ENCODE measurements at places on chromosomes 6 and 20. TPM values are rescaled to one million over a fixed set of nuclear protein-coding genes. Genes with fewer than 3 reads are reported as not detected.
A peak's percentile ranks its signal among the peaks of the same experiment; 100 is the strongest.

PNPLA1 gene
- not detected for total RNA-seq

OR2H1 gene
- total RNA-seq: not detected

TRIM10 gene
- 0.16 TPM for total RNA-seq

PLCB4 gene
- not detected for total RNA-seq

ARMC12 gene
- 1.3 TPM for total RNA-seq

PRSS16 gene
- 2.0 TPM for total RNA-seq

DIDO1 gene
- total RNA-seq: 49.7 TPM

ANKRD66 gene
- not detected for total RNA-seq

TRIM31 gene
- total RNA-seq: not detected

TCEA2 gene
- total RNA-seq: 50.0 TPM

DNA sequence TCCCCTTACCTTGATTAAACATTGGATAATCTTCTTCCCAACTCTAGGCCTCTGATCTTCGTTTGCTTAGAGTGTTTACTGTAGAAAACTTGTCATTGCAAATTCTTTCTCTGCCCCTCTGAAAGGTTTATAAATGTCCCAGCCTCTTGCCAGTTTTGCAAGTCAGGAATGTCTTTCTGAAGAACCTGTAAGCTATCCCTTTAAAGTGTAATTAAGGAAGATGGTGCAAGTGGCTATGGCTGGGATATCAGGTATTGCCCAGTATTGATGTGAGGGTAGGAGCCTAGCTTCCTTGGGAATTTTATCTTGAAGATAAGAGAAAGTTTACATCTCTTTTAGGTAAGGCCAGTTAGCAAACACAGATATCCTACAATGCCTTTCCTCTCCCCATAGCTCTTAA is 211.0 kb upstream of the RIMS1 start:
- DNase-seq: no peak
- no peak overlapping the region for H3K4me3 ChIP-seq

DNA sequence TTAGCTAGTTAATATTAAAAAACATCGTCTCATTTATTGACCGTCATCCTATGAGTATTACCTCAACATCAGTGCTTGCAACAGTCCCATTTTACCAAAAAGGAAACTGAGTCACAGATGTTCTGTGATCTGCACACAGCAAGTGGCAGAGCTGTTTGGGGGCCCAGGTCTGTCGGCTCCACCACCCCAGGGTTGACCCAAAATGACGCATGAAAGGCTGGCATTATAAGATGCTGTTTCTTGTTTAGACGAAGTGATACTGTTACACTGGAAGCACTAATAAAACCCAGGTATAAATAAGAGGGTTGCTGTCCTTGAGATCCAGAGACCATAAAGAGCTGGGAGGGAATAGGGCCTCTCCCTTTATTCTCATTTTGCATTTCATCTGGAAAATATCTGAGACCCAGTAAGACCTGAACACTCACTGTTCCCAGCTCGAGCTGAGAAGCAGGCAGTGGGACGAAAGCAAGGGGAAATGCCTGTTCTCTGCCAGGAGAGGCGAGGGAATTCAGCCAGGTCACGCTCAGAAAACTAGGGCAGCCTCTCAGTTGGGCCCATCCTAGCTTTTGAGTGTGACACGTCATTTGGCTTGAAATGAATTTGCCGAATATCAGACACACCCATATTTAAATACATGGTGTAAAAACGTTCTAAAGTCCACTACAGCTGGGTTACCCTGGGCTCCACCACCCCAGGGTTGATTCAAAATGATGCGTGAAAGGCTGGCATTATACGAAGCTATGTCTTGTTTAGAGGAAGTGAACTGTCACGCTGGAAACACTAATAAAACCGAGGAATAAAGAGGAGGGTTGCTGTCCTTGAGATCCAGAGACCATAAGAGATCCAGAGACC is 1.4 kb upstream of the MICAL1 start:
- H3K27me3 ChIP-seq: no peaks in the 10 kb centered on the region
- no peak for DNase-seq
- peaks cover 22% of the 10 kb centered on the region for H3K36me3 ChIP-seq

GRCh38 chr6:90194371-90194841 is 102.2 kb downstream of the BACH2 start:
- DNase-seq: peak; percentile 53
- peak overlapping the region; percentile 5 for H3K4me3 ChIP-seq
- peaks cover 49% of the 10 kb centered on the region for H3K36me3 ChIP-seq
- peaks cover 93% of the 10 kb centered on the region for H3K4me1 ChIP-seq
- peak overlapping the region; percentile 88 for H3K27ac ChIP-seq
- H3K27me3 ChIP-seq: no peaks in the 10 kb centered on the region

DNA sequence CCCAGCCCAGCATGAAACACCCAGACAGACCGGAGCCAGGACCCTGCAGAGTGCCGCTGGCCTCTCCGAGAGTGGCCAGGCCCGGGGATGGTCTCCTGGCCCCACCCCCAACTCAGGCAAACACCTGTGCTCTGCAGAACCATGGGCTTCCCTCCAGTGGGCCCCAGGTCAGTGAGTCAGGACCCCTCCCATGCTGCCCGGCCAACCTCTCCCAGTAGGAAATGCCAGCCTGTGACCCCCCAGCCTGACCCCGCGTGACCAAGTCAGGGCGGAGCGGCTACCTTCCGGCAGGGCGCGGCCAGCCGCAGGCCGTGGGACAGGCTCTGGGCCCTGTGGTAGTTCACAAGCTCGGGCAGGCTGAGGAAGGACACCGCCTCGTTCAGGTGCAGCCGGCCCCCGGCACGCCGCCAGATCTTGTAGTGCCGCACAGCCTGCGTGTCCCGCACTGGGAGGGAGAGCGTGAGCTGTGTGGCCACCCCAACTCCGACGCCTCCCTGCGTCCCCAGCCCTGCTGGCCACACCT is 3.2 kb downstream of the PTK6 start:
- no peak overlapping the region for H3K4me3 ChIP-seq
- H3K4me1 ChIP-seq: peaks cover 8% of the 10 kb centered on the region
- H3K36me3 ChIP-seq: no peaks in the 10 kb centered on the region
- H3K27ac ChIP-seq: no peak overlapping the region

DNA sequence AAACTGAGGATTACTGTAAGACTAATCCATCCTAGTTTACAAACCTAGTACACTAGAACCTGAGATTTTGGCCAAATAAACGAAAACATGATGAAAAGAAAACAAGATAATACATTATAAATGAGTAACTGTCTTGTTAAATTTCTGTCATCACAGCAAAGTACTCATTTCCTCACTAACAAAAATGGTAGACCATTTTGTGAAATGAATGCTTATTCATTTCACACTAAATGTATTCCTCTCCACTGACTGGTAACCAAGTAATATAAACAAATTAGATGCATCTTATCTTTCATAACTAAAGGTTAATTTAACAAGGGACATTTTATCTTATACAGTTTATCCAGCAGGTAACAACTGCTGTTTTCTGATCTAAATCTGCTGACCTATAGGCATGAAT is 143.7 kb downstream of the REV3L start:
- H3K4me3 ChIP-seq: no peak overlapping the region
- peaks cover 15% of the 10 kb centered on the region for H3K36me3 ChIP-seq
- peaks cover 20% of the 10 kb centered on the region for H3K4me1 ChIP-seq
- no peaks in the 10 kb centered on the region for H3K27me3 ChIP-seq
- no peak overlapping the region for H3K27ac ChIP-seq

DNA sequence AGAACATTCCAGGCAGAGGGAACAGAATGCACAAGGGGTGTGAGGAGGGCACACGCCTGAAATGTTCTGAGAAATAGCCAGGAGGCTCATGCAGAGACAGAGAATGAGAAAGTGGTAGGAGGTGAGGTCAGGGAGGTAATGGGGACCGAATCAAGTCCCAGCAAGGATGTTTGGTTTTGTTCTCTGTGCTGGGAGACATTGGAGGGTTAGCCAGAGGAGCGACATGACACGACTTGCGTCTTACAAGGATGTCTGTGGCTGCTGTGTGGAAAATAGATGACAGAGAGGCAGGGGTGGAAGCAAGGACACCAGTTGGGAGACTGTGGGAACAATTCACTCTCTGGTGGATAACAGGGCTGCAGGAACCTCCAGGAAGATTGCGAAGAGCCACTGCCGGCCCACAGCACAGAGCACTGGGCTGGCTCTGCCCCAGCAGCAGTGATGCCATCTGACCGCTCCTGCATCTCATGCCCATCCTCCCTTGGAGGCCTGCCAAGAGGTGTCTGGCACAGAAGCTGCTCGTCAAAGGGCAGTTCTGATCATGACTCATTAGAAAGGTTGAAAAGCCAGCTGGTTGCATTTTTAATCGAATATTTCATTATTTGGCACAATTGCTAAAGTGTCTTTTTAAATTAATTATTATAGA is 57.7 kb upstream of the CD83 start:
- H3K27me3 ChIP-seq: peaks cover 26% of the 10 kb centered on the region
- H3K4me1 ChIP-seq: no peaks in the 10 kb centered on the region
- no peak overlapping the region for H3K4me3 ChIP-seq
- no peak overlapping the region for H3K27ac ChIP-seq

DNA sequence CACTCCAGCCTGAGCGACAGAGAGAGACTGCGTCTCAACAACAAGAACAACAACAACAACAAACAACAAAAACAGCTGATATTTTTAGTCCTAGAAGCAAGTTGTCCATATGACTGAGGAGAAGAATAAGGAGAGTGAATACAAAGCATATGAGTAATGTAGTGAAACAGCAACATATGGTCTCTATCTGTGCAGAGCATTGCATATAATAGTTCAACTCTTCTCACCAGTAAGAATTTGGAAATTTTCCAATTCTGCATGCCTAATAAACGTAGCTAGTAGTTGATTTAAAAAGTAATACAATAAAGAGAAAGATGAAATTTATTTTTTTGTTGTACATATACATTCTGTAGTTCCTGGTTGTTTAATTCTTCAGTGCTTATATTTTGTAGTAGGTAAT is 129.7 kb upstream of the FAM83B start:
- H3K27me3 ChIP-seq: no peaks in the 10 kb centered on the region
- no peak overlapping the region for H3K27ac ChIP-seq
- H3K36me3 ChIP-seq: no peaks in the 10 kb centered on the region
- H3K4me1 ChIP-seq: no peaks in the 10 kb centered on the region
- DNase-seq: no peak

GRCh38 chr20:18719426-18719825 is 94.2 kb upstream of the SCP2D1 start:
- H3K4me1 ChIP-seq: peaks cover 5% of the 10 kb centered on the region
- no peak overlapping the region for H3K27ac ChIP-seq
- no peaks in the 10 kb centered on the region for H3K27me3 ChIP-seq
- DNase-seq: no peak
- no peak overlapping the region for H3K4me3 ChIP-seq

DNA sequence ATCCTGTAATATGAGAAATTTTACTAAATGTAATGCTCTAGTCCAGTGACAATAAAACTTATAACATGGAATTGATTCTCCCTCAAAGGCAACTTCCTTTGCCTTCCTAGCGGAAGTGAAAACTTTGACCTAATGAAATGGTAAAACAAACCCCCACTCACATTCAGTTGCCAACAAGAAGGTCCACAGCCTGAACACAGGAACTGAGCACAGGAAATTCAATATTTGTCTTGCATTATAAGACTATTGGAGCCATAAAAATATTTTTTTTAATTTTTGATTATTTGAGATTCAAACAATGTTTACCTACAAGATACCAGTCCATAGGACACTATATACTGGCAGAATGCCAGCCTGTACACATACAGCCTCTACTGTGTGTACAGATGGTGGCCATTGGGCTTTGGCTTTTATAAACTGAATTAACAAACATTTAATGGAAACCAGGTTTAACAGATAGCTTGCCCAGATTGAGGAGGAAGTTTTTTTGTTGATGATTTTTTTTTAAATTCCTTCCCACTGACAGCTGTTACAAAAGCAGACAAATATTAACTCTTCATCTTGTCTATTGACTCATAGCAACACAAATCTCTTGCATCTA is 481.5 kb upstream of the JAG1 start:
- H3K4me1 ChIP-seq: no peaks in the 10 kb centered on the region
- H3K36me3 ChIP-seq: no peaks in the 10 kb centered on the region
- no peaks in the 10 kb centered on the region for H3K27me3 ChIP-seq

DNA sequence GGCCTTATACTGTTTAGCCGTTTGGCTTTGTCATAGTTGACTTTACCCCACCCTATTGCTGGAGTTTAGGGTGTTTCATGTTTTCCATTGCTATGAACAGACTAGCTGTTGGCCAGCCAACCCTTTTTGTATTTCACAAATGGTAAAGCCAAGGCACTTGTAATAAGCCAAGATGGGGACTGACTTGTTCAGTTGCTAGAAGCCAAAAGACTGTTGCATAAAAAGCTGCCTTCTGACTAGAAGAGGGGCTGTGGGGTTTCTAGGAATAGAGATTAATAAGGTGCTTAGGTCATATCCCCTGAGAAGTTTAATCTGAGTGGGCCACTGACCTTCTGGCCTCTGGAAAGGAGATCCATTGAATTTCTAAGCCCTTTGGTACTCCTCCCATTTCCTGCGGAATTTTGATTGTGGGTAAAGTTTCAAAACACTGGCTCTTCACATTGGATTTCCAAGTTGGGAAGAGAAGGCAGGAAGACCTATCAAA is 211.1 kb downstream of the PLCB4 start:
- no peaks in the 10 kb centered on the region for H3K4me1 ChIP-seq
- H3K27ac ChIP-seq: no peak overlapping the region
- no peak overlapping the region for H3K4me3 ChIP-seq
- no peak for DNase-seq
- no peaks in the 10 kb centered on the region for H3K27me3 ChIP-seq
- no peaks in the 10 kb centered on the region for H3K36me3 ChIP-seq

GRCh38 chr6:42071881-42072583 is 21.7 kb downstream of the TAF8 start:
- peaks cover 27% of the 10 kb centered on the region for H3K36me3 ChIP-seq
- peaks cover 3% of the 10 kb centered on the region for H3K4me1 ChIP-seq
- H3K4me3 ChIP-seq: no peak overlapping the region
- DNase-seq: no peak
- no peaks in the 10 kb centered on the region for H3K27me3 ChIP-seq

GRCh38 chr6:1608222-1609040 is 1.3 kb upstream of the FOXC1 start:
- no peak overlapping the region for H3K27ac ChIP-seq
- DNase-seq: peak; percentile 28
- no peaks in the 10 kb centered on the region for H3K36me3 ChIP-seq
- peaks cover 43% of the 10 kb centered on the region for H3K4me1 ChIP-seq

GRCh38 chr6:29793036-29793356 is 34.6 kb upstream of the HLA-G start:
- H3K27me3 ChIP-seq: peaks cover 32% of the 10 kb centered on the region
- H3K4me3 ChIP-seq: peak overlapping the region; percentile 62
- H3K27ac ChIP-seq: no peak overlapping the region
- H3K36me3 ChIP-seq: peaks cover 7% of the 10 kb centered on the region

DNA sequence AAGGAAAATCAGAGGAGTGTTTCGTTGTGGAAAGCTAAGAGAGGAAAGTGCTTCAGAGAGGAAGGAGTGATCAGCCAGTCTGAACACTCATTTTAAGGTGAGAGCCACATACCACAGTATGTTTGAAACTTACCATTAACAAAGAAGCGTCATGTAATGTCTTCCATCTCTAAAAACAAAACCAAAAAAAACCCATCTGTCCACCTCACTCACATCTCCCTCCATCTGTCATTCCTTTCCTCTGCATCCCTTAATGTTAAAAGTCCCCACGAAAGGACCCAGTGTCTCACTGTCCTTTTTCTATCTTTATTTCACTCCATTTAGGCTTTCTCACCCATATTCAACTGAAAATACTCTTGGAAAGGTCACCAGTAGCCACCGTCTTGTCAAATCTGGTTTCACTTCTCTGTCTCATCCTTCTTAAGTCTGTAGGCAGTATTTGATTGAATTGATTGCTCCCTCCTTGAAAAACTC is 59.4 kb upstream of the GNRH2 start:
- H3K4me1 ChIP-seq: peaks cover 18% of the 10 kb centered on the region
- H3K36me3 ChIP-seq: peaks cover 29% of the 10 kb centered on the region
- no peak overlapping the region for H3K4me3 ChIP-seq

All from activated CD4-positive, alpha-beta T cell treated with anti-CD3 and anti-CD28 coated beads for 36 hours (primary cell).